ENCODE measurements at places on chromosomes 6 and 20. TPM values are rescaled to one million over a fixed set of nuclear protein-coding genes. Genes with fewer than 3 reads are reported as not detected.

Gene RBPJL
- 0.18 TPM for total RNA-seq

Gene KIAA1755
- 0.08 TPM for total RNA-seq

Gene LSM2
- total RNA-seq, result 89.7 TPM

Gene PDYN
- not detected for total RNA-seq

Gene GPR63
- 0.95 TPM for total RNA-seq

Gene PSORS1C2
- not detected for total RNA-seq

Gene DNPH1
- total RNA-seq, result 67.3 TPM

Gene C6orf163
- 1.3 TPM for total RNA-seq

Gene CTCFL
- 0.05 TPM for total RNA-seq

Gene ADGRF5
- total RNA-seq, result 0.18 TPM

Gene BCKDHB
- total RNA-seq, result 16.4 TPM

Gene OPRL1
- total RNA-seq, result 3.9 TPM

Gene HLA-DQA2
- total RNA-seq, result not detected

Gene FAM83C
- not detected for total RNA-seq
